ENCODE measurements at places on chromosomes 4 and X.

- no peak for DNase-seq
These were observed 670.3 kb upstream of the FAM241A start for GRCh38 chr4:111475001-111475400.

- DNase-seq, result no peak
These were observed 1074.1 kb upstream of the SLIT2 start for GRCh38 chr4:19177616-19178015.

DNA sequence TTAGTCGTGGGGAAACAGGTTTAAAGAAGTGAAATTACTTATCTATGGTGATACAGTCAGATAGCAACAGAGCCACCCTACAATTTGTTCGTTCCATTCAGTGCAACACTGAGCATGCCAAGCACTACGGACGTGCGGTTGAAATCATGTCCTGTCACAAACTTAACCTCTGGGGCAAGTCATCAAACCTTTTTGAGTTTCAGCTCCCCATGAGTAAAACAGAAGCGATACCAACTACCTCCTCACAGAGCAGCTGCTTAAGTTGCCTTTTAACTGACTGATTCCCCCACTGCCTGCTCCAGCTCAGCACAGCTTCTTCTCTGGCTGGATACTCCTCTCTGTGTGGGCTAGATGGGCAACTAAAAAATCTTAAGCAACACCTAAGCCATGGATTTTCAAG lies 36.0 kb downstream of the LHFPL1 start:
- no peak for DNase-seq

- DNase-seq, result no peak
These were observed 13.7 kb downstream of the STAG2 start for GRCh38 chrX:123975180-123975579.

- DNase-seq, result no peak
These were observed 41.7 kb downstream of the CD99L2 start for GRCh38 chrX:150856785-150857184.

DNA sequence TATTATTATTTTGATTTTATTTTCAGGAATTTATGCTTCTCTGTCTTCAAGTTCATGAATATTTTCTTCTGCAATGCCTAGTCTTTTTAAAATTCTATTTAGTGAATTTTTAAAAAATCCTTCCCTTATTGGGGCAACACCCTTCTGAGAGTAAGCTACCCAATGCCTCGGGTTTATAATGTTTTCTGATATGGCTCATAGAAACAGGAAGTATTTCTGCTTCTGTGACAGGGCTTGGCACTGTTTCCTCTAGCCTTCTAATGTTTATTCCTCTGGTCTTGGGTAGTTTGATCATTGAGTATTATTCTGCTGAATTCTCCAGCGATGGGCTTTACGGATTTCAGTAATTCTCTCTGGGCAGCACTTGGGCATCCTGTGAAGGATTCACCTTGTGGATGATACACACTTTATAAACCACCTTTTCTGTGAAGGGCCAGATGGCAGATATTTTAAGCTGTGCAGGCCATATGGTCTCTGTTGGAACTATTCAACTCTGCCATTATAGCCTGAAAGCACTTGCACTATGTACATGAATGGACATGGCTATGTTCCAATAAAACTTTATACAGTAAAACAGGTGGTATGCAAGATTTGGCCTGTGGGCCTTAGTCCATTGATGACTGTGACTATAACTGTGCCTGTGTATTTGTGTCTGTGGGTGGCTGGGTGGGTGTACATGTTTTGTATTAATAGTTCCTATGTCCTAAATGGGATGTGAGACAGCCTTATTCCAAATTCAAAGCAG lies 95.9 kb upstream of the FAT1 start:
- no peak for DNase-seq

DNA sequence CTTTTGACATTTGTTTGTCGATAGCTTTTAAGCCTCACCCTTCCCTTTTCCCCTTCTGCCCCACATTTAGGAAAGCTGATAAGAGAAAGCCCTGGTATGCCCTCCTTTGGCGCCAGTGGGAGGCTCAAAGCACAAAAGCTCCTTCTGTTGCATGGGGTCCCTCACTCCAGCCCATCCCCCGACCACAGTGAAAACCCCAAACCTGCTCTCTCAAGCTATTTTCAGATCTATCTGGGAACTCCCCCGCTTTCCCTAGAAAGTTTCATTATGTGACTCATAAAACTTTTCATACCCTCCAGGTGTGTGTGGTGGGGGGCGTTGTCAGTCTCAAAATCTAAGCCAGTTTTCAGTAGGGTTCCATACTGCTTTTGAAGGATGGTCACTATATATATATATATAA lies 259.0 kb upstream of the PCDH7 start:
- no peak for DNase-seq

- no peak for DNase-seq
These were observed 101.0 kb downstream of the GATB start for GRCh38 chr4:151659601-151660364.

DNA sequence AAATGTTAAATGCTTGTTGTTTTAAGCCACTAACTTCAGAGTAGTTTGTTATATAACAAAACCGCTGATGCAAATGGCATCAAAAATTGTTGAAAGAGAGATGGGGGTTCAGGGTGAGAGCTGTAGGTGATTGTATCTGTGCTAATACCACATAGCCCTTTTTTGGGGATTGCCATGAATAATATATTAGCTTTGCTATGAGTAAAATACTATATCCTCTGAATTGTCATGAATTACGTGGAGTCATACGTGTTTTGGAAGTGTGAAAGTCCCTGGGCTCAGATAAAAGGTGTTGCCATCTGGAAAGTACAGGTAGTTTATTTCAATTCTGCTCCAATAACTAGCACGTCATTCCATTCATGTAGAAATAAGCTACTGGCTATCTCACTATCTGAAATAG lies 30.6 kb downstream of the DYNLT3 start:
- no peak for DNase-seq

DNA sequence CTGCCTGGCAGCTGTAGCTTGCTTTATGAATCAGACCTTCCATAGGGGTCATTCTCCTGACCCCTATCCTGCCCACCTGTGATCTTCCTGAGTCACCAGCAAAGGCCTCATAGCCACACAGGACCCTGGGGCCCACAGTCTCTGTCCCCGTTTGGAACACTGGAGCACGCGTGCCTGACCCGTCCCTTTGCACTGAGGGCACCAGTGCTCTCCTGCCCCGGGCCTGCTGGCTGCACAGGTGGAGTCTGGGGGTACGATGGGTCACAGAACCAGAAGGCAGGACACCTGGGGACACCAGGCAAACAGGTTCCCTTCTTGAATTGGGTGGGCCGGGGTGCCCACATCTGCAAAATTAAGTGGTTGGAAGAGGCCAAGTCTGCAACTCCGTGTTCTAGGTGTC lies 97.2 kb downstream of the CPZ start:
- peak; percentile 37 for DNase-seq

- no peak for DNase-seq
These were observed 345.3 kb downstream of the MAPK10 start for GRCh38 chr4:86014599-86014998.

GRCh38 chr4:149638073-149638472 lies 177.6 kb downstream of the IQCM start:
- no peak for DNase-seq

- DNase-seq, result no peak
These were observed 1489.8 kb downstream of the STIM2 start for GRCh38 chr4:28350485-28350884.

DNA sequence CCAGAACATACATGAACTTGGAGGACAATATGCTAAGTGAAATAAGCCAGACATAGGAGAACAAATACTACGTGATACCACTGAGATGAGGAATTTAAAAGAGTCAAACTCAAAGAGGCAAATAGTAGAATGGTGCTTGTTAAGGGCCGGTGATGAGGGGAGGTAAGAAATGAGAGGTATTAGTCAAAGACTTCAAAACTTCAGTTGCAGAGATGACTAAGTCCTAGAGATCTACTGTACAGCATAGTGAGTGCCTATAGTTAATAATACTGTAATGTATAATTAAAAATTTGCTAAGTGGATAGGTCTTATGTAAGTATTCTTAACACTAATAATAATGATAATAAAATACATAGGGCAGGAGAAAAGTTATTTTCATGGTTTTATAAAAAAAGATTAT lies 126.9 kb upstream of the VEGFC start:
- no peak for DNase-seq

GRCh38 chrX:6184900-6185515 lies 43.7 kb downstream of the NLGN4X start:
- DNase-seq, result no peak

DNA sequence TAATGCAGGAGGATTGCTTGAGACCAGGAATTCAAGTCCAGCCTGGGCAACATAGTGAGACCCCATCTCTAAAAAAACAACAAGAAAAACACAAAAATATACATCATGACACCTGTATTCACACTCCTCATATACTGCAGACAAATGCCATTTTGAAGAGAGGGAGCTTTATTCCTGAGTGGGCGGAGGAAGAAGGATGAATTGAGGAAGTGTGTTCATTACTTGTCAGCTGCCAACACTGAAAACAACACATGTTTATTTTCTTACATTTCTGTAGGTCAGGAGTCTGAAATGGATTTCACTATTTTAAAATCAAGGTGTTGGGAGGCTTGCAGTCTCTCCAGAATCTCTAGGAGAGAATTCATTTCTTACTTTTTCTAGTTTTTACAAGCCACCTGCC lies 47.2 kb upstream of the CD99 start:
- no peak for DNase-seq

DNA sequence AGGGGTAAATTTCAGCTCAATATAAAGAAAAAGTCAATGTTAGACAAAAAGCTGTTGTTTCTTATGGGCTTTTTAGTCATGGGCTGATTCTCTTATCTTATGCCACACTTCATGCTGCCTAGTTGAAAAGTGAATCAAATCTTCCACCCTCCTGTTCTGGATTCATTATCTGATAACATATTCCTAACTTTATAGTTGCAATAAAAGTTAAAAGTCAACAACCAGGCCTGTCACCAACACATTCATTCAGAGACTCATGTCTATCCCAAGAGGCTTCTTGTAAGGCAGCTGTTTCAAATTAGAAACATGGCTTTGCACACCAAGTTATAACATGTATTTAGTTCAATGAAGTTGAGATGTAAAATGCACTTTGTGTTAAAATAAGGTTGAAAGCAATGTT lies 243.8 kb downstream of the ADAMTS3 start:
- DNase-seq, result no peak

DNA sequence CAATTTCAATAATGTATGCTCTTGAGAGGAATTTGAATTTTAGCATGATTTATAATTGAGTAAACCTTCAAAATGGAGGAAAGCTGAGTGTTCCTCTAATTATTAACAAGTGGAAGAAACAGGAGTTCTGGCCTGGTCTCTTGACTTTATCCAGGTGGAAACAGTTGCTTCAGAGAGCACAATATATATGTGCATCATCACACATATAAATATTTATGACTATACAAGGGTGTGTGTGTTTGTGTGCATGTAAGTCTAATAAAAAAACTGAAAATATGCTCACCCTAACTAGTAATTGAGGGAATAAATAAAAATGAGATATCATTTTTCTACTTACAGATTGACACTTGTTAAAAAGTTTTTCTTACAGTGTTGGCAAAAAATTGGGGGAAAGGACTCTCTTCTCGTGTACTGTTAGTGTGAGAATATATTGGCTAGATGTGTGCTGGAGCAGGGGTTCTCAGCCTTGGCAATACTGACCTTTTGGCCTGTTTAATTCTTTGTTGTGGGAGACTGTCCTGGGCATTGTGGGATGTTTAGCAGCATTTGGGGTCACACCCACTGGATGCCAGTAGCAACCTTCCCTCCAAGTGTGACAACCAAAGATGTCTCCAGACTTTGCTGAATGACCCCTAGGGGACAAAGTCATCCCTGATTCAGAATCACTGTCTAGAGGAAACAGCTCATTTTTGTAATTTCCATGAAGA lies 20.8 kb upstream of the HERC5 start:
- DNase-seq, result no peak

DNA sequence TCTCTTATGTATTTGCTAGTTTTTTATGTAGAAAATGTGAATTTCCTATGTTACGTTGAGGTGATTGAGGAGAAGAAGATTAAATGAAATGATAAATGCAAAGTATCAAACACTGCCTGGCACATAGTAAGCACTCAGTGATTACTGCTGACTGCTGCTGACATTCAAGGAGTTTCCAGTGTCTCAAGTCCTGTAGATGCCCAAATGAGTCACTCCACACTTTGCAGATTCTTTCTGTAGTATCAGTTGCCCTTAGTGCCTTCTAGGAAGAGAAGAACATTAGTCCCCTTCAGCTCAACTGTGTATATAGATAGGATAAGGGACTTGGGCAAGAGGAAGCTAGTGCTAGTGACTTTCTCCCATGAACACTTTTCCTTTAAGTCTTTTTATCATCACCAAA lies 240.5 kb upstream of the TEX13A start:
- DNase-seq, result no peak

- DNase-seq, result peak; percentile 77
These were observed 334.5 kb upstream of the NOCT start for GRCh38 chr4:138680989-138681604.

- DNase-seq, result no peak
These were observed 179.4 kb downstream of the DHRSX start for GRCh38 chrX:2321411-2321810.

GRCh38 chr4:8315435-8316250 lies 46.1 kb downstream of the HTRA3 start:
- no peak for DNase-seq

- DNase-seq, result no peak
These were observed 1.4 kb upstream of the CEP135 start for GRCh38 chr4:55947254-55947882.

DNA sequence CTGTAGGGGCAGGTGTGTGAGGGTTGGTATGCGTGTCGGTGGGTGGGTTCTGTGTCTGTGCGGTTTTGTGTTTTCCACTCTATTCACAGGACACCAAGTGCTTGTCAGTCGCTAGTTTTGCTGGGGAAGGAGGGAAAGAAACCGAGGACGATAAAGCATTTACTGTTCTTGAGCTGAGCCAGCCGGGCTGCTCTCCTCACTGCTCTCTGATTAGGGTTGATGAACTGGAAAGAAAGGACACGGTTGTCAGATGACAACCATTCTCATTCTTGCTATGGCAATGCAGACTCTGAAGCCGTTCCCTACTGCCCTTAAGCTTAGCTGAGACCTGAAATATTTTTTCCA lies 832 bp downstream of the EGFL6 start:
- no peak for DNase-seq

GRCh38 chr4:84699001-84699671 lies 116.2 kb downstream of the CDS1 start:
- DNase-seq, result no peak

DNA sequence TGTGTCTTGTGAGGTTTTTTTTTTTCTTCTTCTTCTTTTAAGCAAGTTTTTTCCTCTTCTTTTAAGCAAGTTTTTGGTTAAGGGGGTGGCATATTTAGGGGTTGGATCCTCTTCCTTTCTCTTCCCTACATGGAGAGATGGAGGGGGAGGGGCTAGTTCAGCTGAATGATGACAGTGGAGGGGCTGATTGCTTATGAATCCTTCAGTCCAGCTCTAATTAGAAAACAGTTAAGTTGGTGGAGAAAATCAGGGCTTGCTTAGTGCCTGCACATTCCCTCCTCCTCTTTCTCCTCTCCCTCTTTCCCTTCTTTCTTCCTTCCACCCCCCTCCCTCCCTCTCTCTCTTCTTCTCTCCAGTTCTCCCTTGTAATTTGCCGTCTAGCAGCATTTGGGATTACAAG lies 4.4 kb upstream of the HAND2 start:
- DNase-seq, result no peak

Measured in Right ventricle myocardium inferior (tissue), 1 donor.